ENCODE measurements at places on chromosomes 16 and 17.

- no peak for DNase-seq
Observed at GRCh38 chr16:16763449-16763848, 384.5 kb downstream of the NPIPA7 start.

GRCh38 chr16:84955427-84955826 lies 55.9 kb downstream of the ZDHHC7 start:
- DNase-seq = no peak

- DNase-seq = no peak
Observed at GRCh38 chr17:8685381-8685780, 54.9 kb upstream of the MYH10 start.

- no peak for DNase-seq
Observed at GRCh38 chr17:33463887-33464286, 170.8 kb upstream of the ASIC2 start.

DNA sequence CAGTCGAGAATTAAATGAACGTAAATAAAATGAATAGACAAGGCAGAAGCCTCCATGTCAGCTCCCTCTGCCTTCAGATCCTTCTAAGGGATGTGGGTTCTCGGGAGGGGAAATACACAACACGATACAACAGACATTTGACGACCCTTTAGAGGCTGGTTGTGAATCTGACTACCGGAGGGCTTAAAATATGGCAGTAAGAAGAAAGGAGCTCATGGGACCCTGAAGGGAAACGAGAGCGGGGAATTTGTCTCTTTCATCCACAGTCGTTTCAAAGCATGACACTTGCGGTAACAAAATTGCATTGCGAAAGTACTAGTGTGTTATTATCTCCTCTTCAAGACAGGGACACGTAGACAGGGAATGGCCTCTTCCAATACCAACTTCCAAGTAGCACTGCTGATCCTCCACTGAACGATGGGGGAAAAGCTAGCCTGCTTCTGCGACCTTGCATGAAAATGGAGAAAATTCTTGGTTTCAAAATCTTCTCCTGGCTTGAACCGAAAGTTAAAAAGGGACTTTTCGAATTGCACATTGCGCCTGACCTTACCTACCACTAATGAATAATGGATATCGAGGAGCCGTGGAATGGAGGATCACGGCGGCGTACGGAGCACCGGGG lies 1.2 kb upstream of the TNRC6C start:
- peak; percentile 35 for DNase-seq

DNA sequence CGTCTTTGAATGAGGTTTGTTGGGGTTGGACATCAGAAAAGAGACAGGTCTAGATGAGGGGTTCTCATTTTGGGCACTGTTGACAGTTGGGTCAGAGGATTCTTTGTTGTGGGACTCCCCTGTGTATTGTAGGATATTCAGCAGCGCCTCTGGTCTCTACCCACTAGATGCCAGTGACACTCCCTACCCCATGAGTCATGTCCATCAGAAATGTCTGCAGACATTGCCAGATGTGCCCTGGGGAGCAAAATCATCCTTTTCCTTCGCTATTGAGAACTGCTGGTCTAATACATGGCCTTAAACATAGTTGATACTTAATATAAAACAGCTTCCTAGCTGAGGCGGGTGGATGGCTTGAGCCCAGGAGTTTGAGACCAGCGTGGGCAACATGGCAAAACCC lies 3.1 kb downstream of the ABAT start:
- DNase-seq = no peak

GRCh38 chr16:23134274-23134673 lies 15.0 kb downstream of the USP31 start:
- DNase-seq = peak; percentile 67

GRCh38 chr16:454397-454940 lies 29.0 kb downstream of the RAB11FIP3 start:
- no peak for DNase-seq

GRCh38 chr16:57185446-57185944 lies 344 bp downstream of the PSME3IP1 start:
- DNase-seq = peak; percentile 64

- DNase-seq = no peak
Observed at GRCh38 chr17:62981933-62982332, 15.9 kb downstream of the TANC2 start.

- DNase-seq = no peak
Observed at GRCh38 chr16:4780235-4780634, 7.9 kb downstream of the SEPTIN12 start.

DNA sequence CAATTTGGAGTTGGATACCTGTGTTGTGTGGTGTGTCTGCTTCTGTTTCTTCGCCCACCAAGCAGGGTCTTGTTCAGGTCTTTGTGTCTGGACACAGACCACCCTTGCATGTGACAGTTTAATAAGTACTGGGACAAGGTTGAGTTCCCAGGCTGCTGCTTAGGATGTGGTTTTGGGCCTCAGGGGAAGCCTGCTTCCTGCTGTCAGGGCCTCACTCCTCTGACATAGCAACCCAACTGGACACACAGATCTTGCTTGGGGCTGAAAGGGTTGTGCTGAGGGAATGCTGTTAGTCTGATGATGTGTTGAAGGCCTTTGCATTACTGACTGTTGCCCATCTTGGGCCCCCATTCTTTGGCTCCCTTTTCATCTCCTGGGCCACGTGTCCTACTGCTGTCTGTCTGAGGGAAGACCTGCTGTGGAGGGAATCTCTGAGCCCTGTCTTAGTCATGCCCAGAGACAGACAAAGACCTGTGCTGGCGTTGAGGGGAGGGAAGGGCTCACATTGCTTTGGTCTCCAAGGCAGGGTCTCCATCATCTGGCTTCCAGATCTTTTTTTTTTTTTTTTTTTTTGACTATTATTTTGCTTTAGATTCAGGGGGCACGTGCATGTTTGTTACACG lies 4.7 kb upstream of the TGFB1I1 start:
- DNase-seq = peak; percentile 70

DNA sequence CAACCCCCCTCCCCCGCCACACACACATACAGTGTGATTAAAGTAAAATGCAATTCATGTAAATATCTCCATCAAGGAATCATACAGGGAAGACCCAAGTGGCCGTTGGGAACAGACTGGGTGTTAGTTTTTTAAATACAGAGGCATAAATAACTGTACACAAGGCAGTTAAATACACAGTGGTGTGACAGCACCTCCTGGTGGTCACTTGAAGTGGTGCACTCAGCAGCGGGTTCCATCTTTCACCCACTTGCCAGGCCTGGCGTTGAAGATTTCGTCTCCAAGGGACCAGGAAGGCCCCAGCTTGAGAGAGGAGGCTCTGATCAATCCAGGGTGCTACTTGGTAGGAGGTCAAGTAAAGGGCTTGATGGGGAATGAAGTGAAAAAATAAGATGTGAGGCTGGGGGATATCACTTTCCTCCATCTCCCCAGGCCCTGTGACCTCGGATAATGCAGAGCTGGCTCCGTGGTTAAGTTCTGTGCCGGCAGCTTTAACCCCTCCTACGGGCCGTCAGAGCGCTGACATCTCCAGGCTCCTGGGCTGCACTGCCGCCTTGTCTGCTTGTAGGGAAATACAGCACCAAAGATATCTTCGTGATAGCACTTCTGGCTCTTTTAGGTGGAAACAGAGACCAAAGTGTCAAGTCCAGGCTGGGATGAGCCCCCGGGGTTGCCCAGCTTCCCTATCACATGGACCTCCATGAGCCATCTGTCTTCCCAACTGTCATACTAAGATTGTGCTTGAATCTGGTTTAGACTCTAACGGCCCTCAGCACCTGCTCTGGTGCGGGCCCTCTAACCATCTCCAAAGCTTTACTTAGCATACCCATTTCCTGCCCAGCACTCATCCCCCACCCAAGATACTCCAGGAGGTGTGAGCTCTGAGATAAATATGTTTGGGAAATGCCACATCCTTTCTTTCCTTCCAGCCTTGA lies 20.7 kb downstream of the LGALS9 start:
- peak; percentile 57 for DNase-seq

DNA sequence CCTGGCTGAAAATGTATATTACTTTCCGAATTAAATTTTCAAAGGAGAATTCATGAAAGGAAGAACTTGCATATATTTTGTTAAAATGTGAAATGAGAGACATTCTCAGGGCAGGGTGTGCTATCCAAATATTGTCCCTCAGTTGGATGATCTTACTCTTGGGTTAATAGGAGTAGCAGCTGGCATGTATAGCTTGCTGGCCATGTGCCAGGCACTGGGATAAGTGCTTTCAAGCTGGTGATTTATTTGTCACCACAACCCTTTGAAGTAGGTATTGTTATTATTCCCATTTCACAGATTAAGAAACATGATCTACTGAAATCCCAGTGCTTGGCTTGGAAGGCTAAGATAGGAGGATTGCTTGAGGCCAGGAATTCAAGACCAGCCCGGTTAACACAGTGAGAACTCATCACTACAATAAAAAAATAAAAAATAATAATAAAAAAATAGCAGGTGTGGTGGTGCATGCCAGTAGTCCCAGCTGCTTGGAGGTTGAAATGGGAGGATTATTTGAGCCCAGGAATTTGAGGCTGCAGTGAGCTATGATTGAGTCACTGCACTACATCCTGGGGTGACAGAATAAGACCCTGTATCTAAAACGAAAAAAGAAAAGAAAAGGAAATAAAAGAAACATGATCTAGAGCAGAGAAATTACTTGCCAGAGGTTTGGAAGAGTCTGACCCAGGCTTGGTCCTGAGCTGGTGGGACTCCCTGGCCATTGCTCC lies 11.6 kb upstream of the MPHOSPH6 start:
- DNase-seq = no peak

DNA sequence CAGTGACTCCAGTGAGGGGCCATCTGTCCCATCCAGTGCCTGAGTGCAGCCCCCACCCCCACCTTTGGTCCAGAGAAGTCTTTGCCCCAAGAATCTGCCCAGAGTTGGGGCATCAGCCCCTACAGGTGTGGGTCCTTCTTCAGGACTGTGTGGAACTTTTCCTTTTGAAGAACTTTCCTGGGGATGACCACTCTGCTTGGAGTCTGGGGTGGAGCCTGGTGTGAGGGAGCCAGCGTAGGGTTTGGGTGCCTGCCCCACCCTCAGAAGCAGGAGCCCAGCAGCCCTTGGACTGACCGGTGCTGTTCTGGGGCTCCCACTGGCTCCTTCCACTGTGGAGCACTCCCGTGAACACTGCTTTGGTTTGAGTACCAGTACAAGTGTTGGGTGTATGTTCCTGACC lies 19.3 kb downstream of the MPRIP start:
- DNase-seq = no peak

DNA sequence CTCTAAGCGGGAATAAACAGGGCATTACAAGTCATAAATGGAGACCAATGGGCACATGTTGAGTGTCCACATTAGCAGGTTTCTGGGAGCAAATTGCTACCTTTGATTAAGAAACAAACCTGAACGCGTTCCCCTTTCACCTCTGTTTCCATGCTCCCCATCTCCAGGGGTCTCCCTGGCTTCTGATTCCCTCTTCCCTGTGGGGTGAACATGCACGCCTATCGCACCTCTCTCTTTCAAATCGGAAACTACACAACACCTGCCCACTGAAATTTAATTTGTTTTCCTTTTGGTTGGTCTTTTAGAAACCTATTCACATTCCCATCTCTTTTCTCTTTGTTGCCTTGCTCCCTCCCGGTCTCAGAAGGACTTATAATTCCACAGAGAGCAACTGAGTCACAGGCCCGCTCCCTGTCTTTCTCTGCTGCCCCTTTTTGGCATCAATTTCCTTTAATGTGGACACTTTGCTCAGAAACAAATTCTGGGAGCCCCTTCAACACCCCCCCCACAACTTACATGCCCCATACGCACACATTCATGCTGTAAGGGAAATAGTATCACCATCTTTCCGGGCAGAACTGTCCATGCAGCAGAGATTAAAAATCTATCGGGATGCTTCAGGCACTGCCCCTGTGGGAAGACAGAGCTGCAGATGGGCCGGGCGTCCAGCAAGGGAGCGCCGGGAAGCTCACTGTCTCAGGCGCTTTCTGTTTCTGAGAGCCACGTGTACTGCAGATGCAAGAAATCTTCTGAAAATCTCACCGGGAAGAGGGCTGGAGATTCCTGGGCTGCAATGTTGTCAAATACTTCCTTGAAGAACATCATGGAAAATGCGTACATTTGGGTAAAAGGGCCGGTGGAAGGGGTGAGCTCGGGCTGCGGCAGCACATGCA lies 7.2 kb upstream of the FOXF1 start:
- DNase-seq = peak; percentile 35
